ENCODE measurements at places on chromosomes 7 and 10.

GRCh38 chr10:84440781-84441180 is 112.4 kb downstream of the CCSER2 start:
- DNase-seq = no peak

DNA sequence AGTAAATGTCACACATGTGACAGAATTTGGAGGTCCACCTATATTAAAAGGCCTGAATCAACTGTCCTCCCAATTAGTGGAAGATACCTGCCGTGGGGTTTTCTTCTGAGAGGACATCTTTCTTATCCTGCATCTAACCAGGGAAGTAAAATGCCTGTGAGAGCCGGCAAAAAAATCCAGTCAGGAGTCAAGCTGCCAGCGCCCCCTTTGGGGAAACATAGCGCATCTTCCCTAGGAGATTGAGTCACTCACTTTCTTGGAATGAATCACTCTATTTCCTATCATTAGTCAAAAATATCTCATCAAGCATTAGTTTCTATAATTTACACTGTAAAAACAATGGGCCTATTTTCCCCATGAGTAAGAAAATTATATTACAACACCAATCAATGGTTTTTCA is 66.4 kb upstream of the ANK3 start:
- DNase-seq = no peak

DNA sequence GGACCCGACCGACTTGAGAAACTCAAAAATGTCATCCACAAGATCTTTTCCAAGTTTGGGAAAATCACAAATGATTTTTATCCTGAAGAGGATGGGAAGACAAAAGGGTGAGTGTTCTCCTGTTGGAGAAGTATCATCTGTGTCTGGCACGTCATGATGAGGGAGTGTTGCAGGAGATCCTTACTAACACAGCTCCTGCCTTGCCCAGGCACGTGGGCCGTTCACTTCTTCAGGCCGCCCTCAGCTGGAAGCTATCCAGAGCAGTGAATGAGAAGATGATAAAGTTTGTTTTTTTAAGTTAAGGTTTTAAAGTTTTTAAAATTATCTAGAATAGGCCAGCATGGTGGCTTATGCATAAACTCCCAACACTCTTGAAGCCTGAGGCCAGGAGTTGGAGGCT is 6.2 kb downstream of the EIF3B start:
- no peak for DNase-seq

GRCh38 chr7:66076462-66077329 is 1.1 kb downstream of the ASL start:
- DNase-seq = no peak

- DNase-seq = no peak
Measured at GRCh38 chr7:138359870-138360559, 100.0 kb upstream of the TRIM24 start.

DNA sequence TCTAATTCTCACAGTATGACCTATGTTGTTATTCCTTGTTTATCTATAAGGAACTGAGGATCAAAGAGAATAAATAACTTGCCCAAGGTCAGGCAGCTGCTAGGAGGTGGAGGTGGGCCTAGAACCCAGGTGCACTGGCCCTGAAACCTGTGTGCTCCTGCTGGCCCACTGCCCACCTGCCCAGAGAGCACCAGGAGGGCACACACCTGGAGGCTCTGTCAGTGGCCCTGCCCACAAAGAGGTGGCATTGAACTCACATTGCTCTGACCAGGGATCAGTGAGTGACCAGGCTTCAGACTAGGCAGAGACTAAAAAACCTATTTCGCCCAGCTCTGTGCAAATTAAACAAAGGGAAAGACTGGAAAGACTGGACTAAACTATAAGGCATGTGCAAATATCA is 210.6 kb downstream of the TNS3 start:
- no peak for DNase-seq

- DNase-seq = no peak
Measured at GRCh38 chr10:131744346-131744745, 156.5 kb upstream of the PPP2R2D start.

GRCh38 chr7:81719865-81720264 is 50.0 kb downstream of the HGF start:
- DNase-seq = no peak

GRCh38 chr10:113031147-113031546 is 81.1 kb downstream of the TCF7L2 start:
- no peak for DNase-seq

DNA sequence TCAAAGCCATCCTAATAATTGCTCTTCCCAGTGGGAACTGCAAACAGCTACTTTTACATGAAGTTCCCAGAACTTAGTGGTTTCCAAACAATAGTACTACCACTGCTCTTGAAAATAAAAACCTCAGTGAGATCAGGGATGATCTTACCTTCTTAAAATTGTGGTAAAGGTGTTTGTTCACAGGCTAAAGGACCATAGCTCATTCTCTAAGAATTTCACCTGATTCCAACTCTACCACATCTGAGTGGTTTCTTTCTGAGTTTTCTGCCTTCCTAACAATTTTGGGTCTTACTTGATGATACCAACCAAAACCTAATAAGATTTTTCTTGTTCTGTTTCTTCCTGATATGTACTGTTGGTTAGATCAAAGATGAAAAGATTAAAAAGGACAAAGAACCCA is 45.6 kb upstream of the AGBL3 start:
- no peak for DNase-seq

DNA sequence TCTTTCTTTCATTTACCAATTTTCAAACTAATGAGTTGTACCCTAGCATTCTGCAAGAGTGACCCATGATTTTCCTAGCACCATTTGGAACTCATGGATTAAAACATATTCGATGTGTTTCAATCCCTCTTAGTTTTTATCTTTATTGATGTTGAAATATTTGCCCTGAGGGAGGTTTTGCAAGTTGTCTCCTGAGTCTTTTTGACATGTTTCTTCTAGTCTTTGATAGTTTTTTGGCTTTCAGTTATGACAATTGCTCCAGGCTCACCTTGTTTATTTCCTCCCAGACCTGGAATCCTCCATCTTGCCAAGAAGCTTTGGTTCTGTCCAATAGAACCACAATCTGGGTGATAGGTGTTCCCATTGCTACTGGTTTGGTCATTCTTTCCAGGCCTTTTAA is 327.8 kb downstream of the WDR11 start:
- DNase-seq = no peak

DNA sequence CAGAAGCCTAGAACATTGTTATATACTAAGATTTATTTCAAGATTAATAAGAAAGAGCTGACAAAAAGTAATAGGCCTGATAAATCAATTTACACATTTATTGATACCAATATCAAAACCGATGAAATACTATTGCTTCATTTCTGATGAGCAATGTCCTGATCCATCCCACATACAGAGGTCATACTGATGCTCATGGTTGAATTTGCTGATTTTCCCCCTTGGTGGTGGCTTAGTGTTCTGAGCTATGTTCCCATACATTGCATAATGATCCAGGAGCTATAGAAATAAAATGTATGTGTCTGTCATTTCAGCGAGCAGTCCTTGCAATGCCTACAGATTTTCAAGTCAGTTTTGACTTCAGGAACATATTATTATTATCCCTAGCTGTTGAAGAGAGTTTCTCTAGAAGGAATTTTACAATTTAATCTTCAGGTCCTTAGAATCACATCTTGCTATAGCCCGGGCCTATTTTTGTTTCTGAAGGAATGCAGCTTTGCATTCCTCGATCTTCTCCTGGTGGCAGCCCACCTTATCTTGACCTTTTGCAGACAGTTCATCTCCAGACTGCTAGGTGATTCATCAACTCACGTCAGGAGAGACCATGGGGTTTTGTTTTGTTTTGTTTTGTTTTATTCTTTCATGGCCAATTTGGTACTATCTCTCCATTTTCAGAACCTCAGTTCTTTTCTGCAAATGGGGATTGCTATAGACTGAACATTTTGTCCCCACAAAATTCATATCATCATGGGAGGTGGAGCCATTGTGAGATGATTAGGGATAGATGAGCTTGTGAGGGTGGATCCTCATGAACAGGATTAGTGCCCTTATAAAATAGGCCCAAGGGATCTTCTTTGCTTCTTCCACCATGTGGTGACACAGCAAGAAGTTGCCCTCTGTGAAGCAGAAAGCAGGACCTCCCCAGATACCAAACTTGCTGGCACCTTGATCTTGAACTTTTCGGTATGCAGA is 465.6 kb upstream of the IGFBP3 start:
- no peak for DNase-seq

DNA sequence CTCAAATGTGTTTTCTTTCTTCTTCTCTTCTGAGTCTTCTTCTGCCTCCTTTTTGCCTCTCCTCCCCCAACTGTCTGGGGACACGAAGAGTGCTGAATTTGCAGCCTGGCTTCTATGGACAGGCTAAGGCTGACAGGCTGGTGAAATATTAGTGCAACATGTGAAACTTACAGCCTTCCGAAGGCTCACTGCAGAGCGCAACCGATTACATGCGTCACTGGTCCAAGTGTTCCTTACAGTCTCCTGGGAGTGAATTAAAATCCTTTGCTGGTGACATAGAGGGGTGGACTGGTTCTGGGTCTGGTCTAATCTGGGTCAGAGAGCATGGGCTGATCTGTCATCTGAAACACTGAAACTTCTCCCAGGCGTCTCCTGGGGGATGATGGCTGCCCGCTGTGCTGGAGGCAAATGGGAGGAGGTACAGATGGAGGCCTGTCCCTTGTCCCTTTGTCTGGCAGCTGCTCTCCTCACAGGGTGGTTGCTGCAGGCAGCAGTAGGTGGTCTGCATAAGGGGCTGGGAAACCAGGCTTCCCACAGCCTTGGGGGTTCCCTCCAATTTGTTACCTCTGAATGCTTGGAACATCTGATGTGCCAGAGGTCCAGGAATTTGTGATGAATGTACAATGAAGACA is 143.8 kb upstream of the BMPER start:
- DNase-seq = no peak

DNA sequence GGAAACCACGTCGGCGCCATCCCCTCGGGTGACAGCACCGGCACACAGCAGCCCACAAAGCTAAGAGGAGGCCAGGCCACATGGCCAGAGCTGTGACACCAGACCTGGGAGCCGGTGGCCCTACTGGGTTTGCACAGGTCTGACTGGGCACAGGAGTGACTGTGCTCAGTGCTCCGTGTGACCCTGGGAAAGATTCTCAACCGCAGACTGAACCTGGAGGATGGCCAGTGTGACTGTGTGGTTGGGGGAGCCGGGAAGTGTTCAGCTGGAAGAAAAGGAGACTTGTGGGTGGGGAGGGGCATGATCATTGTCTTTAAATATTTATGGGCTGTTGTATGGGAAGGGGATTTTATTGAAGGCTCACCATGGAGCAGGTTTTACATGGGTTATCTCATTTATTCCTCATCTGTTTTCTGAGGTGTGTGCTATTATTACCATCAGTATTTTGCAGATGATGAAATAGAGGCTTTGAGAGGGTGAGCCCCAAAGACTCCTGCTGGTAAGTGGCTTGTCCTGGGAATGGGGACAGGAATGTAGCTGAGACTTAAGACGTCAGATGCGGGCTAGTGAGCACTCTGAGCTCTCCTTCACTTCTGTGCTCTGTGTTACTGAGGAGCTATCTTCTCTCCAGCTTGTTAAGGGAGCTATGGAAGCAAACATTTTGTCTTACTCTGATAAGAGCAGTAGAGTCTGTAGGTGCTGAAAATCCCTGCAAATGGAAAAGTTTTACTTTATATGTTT is 127.5 kb downstream of the TMEM178B start:
- DNase-seq = no peak

- DNase-seq = no peak
Measured at GRCh38 chr10:34291466-34292193, 523.5 kb downstream of the PARD3 start.

- DNase-seq = no peak
Measured at GRCh38 chr7:31475368-31475767, 38.5 kb upstream of the ITPRID1 start.

- no peak for DNase-seq
Measured at GRCh38 chr7:140263277-140263676, 86.5 kb upstream of the KDM7A start.

DNA sequence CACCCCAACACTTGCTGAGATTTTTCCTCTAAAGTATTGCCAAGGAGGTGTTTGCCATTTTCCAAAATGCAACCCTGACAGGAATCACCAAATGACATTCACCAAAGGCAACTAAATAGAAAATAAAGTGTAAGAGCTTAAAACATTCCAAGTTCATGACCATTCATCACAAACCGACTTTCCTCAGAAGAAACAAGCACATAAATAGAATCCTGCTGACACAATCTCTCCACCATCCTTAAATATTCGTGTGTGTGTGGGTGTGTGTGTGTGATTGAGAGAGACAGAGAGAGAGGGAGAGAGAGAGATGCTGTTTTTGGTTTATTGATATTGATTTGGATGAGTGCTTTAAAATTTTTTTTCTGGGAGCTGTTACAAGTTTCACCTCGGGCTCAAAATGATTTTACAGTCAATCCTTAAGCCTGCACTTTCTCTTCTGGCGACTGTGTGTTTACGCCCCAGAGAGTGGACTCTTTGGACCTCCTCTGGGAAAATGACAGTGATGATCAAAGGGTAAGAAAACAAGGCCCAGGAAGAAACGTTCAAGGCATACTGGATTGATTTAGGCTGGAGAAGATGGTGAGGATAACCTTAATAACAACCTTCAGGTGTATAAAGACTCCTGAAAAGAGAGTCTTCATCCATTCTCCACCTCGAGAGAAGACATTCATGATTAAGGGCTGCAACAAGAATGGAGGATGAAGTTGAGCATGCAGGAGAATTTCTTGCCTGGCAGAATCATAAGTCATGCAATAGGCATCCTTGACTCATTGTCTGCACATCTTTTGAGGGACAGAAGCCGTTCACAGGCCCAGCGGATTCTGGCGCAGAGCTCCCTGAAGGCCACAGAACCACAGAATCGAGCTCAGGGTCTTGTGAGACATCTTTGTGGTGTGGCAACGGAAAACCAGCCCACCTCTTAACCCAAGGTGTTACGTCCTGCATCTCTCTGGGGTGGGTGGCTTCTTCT is 104.4 kb upstream of the FGFR2 start:
- no peak for DNase-seq

GRCh38 chr7:143323653-143324052 is 7.7 kb downstream of the CLCN1 start:
- DNase-seq = no peak

DNA sequence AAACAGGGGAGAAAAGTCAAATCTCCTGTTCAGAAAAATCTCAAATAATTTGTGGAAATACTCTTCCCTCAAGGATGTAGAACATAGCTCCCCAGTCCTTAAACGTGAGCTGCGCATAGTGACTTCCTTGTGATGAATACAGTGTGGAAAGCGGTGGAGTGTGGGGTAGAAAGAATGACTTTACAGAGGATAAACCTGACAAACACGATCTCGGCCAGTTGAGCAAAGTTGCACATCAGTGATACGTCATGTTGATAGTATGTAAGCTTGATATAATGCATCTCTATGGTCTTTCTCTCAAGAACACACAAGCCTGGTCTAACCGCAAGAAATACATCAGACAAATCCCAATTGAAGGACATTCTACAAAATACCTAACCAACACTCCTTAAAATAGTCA is 32.0 kb upstream of the ZCCHC24 start:
- no peak for DNase-seq

GRCh38 chr7:103771294-103771693 is 218.2 kb downstream of the RELN start:
- no peak for DNase-seq

DNA sequence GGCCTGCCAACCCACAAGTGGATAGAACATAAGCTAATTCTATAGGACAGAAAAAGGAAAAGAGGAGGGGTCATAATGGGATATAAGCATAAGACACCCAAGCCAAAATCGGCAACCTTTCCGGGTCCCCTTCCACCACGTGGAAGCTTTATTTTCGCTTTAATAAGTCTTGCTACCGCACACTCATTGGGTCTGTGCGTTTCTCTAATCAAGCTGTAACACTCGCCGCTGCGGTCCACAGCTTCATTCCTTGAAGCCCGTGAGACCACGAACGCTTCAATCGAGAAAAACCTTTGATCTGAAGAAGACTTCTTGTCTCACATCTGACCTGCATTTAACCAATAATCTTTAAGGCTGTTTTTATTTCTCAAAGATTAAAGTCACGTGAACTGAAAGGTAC is 35.8 kb upstream of the HECW1 start:
- DNase-seq = no peak
